ENCODE measurements at places on chromosomes 5 and 9. TPM values are rescaled to one million over a fixed set of nuclear protein-coding genes. Genes with fewer than 3 reads are reported as not detected.
A peak's percentile ranks its signal among the peaks of the same experiment; 100 is the strongest.

OTP gene
- total RNA-seq, result not detected

TAF1L gene
- not detected for total RNA-seq

BTNL3 gene
- not detected for total RNA-seq

PALM2AKAP2 gene
- total RNA-seq, result not detected

TRIM36 gene
- total RNA-seq, result 0.69 TPM

PCDHB7 gene
- total RNA-seq, result 0.48 TPM

ZNF346 gene
- 28.6 TPM for total RNA-seq

- peak; percentile 3 for DNase-seq
Observed at GRCh38 chr5:174910245-174910737, 185.9 kb downstream of the MSX2 start.

DNA sequence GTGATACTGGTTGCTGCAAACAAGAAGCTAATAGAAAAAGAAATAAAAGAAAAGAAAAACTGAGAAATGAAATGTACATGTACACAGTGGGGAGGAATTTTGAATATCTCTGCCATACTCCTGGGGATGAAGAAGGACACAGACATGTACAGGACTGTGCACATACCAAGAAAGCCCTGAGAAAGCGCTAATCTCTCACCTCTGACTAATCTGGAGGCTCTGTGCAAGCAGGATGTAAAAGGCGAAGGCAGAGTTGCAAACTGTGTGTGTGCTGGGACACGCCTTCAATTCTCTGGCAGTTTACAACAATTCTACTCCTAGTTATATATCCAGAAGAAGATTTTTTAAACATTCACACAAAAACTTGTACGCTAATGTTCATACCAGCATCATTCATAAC, 211.4 kb downstream of the KIAA0825 start:
- DNase-seq, result no peak

- DNase-seq, result no peak
Observed at GRCh38 chr9:136567651-136568287, 21.9 kb upstream of the NOTCH1 start.

- peak; percentile 18 for DNase-seq
Observed at GRCh38 chr9:20553558-20554149, 68.6 kb downstream of the MLLT3 start.

GRCh38 chr5:58455066-58455465, 4.8 kb downstream of the PLK2 start:
- DNase-seq, result peak; percentile 7

GRCh38 chr5:179265514-179266290, 79.6 kb downstream of the ADAMTS2 start:
- DNase-seq, result no peak
